Stomach (tissue), 19 donors: ENCODE measurements at places on chromosomes 1 and 21. TPM values are rescaled to one million over a fixed set of nuclear protein-coding genes. Genes with fewer than 3 reads are reported as not detected.

DNA sequence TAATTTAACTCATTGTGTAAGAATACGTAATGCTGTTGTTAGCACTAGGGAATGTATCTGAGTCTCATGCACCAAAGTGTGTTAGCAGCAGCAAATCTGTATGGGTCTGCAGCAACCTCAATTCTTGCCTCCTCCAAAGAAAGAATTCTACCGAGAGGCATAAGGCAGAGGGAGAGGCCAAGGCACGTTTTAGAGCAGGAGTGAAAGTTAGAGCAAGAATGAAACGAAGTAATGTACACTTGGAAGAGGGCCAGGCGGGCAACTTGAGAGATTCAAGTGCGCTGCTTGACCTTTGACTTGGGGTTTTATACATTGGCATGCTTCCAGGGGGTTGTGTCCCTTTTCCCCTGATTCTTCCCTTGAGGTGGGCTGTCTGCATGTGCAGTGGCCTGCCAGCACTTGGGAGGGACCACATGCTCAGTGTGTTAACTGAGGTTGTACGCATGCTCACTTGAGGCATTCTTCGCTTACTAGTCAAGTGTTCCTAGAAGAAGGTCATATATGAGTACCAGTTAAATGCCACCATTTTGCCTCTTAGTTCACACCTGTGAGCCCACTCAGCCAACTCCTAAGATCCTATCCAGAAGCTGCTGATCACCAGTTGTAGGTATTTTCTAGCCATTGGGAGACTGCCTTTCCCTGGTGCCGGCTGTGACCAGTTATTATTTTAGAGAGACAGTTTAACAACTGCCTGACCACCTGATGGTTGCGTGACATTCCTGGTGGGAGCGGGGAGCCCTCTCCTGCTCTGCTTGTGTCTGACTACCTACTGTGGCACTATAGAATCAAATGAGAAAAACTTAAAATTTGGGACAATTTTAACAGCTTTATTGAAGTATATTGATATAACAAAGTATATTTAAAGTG, 2.7 kb upstream of the CNN3 start:
- H3K27ac ChIP-seq, result peak overlapping the region; percentile 98
- H3K27me3 ChIP-seq, result peaks cover 9% of the 10 kb centered on the region
- H3K4me1 ChIP-seq, result peaks cover 46% of the 10 kb centered on the region
- no peak for DNase-seq

COL24A1 gene
- 0.06 TPM for polyA plus RNA-seq

DNA sequence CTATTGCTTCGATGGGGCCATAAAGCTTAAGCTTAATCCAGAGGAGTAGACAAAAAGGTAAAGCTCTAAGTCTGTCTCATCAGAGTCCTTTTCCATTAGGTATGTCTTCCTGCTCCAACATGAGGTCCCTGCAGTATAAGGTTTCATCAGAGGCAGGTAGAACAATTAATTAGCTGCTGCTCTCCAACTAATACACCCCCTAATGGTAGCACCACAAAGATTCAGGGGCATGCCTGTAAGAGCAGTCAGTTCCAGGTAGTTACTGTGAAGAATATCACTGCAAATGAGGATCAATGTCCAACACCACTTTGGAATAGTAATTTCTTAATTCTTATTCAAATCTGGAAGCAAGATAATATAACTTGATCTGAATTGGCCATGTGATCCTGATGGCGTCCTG, 160.3 kb upstream of the ESRRG start:
- H3K36me3 ChIP-seq, result no peaks in the 10 kb centered on the region
- H3K4me3 ChIP-seq, result no peak overlapping the region
- H3K27ac ChIP-seq, result no peak overlapping the region
- no peak for DNase-seq
- no peaks in the 10 kb centered on the region for H3K27me3 ChIP-seq

DNA sequence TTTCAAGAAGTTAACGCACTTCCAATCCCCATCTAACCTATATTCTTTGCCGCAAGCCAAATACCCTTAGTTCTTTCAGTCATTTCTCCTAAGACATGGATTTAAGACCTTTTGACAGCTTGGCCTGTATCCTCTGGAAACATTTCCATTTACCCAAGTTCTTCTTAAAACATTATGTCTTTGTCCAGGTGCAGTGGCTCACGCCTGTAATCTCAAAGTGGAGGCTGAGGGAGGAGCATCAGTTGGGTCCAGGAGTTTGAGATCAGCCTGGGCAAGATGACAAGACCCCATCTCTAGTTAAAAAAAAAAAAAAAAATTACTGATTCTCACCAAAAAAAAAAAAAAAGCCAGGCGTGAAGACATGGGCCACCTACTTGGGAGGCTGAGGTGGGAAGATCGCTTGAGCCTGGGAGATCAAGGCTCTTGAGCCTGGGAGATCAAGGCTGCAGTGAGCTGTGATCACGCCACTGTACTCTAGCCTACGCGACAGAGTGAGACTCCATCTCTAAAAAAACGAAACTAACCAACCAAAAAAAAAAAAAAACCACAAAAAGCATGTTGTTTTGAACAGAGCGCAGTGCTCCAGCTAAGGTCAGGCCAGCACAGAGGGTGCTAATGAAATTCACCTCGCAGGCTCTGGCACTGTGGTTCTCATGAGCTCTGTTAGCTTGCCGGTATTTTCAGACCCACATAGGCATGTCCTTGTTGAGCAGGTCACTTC, 36.0 kb downstream of the NUAK2 start:
- H3K27me3 ChIP-seq, result no peaks in the 10 kb centered on the region
- no peak for DNase-seq
- no peak overlapping the region for H3K4me3 ChIP-seq
- H3K4me1 ChIP-seq, result peaks cover 45% of the 10 kb centered on the region

OR2T33 gene
- not detected for polyA plus RNA-seq

- H3K27me3 ChIP-seq, result no peaks in the 10 kb centered on the region
- no peak for DNase-seq
- no peak overlapping the region for H3K27ac ChIP-seq
- H3K4me3 ChIP-seq, result no peak overlapping the region
- no peaks in the 10 kb centered on the region for H3K36me3 ChIP-seq
Measured at GRCh38 chr1:59266180-59266926, 30.5 kb upstream of the FGGY start.

GRCh38 chr1:150156868-150157603, 7.3 kb downstream of the PLEKHO1 start:
- H3K4me1 ChIP-seq, result peaks cover 96% of the 10 kb centered on the region
- no peak for DNase-seq
- no peaks in the 10 kb centered on the region for H3K27me3 ChIP-seq
- H3K4me3 ChIP-seq, result no peak overlapping the region

GRCh38 chr1:18734461-18735223, 104.0 kb downstream of the PAX7 start:
- no peak overlapping the region for H3K27ac ChIP-seq
- H3K36me3 ChIP-seq, result no peaks in the 10 kb centered on the region
- H3K27me3 ChIP-seq, result no peaks in the 10 kb centered on the region
- no peak for DNase-seq

DNA sequence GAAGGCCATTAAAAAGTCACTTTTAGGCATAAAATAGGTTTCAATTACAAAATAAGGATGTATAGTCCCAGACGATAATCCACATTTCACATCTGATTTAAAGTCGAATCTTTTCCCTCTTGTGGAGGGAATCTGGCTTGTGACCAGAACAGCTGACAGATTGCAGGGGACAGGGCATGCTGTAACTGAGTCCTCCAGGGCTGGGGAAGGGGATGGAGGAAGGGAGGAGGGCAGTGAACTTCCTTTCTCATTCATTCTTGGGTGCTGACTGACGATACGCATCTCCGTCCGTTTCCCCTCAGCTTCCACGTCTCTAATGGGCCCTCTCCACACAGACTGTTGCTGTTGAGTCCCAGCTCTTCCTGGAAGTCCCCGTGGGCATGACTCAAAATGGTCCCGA, 108.1 kb upstream of the CSF3R start:
- H3K4me1 ChIP-seq, result no peaks in the 10 kb centered on the region
- no peak overlapping the region for H3K4me3 ChIP-seq
- H3K36me3 ChIP-seq, result no peaks in the 10 kb centered on the region
- DNase-seq, result no peak

DNA sequence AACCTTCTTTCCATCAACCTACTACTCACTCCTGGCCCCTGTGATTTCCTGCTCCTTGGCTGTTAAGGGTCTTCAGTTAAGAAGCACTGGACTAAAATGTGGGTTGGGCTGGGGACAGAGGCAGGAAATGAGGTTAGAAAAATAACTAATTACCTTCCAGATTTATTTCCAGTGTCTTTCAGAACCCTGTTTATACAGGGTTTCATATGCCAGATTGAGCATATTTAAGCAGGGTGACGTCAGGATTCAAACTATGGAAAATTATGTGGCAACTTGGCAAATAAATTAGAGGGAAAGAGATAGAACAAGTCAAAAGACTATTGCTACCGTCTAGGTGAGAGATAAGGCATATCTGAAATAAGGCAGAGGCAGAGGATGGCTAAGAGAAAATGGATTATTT, 11.7 kb upstream of the MCOLN3 start:
- H3K4me1 ChIP-seq, result no peaks in the 10 kb centered on the region
- H3K36me3 ChIP-seq, result no peaks in the 10 kb centered on the region
- no peak for DNase-seq
- no peak overlapping the region for H3K4me3 ChIP-seq
- no peaks in the 10 kb centered on the region for H3K27me3 ChIP-seq

FCGR2B gene
- 2.0 TPM for polyA plus RNA-seq
